ENCODE measurements at places on chromosomes 16 and 17.

DNA sequence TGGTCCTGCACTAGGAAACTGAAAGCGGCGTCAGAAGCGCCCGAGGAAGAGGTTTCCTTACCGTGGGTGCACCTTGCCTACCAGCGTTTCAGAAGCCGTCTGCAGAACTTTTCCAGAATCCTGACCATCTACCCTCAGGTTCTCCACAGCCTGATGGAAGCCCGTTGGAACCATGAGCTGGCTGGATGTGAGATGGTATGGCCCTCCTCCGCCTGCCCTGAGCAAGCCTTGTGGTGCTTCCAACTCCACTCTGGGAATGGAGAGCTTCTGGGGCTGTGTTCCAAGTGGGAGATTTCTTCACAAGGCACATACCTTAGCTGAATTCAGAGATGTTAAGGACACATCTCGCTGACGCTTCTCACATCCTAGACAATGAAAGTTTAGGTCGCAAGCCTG lies 51.8 kb upstream of the ENDOV start:
- DNase-seq = no peak

DNA sequence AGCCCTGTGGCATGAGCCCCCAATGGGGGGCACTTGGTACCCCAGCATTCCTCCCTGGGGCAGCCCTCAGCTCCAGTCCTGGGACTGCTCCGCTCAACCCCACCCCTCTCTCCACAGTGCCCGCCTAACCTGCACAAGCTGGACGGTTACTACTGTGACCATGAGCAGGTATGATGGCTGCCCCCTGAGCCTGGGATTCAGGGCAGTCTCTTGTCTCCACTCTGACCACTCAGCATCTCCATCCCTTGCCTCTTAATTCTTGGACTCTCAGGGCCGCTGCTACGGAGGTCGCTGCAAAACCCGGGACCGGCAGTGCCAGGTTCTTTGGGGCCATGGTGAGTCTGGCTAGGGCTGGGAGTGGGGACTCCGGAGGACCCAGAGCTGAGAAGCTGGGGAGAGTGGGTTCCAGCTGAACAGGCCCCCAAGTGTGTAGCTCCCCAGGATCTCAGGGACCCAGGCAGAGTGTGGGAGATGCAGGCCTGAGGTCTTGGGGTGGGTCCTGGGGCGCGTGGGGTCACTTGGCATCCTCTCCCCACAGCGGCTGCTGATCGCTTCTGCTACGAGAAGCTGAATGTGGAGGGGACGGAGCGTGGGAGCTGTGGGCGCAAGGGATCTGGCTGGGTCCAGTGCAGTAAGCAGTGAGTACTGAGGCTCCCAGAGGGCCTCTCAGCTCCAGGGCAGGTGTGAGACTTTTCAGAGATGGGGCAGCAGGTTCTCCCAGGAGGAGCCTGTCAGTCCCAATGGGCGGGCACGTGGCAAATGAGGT lies 18.0 kb downstream of the ADAM11 start:
- DNase-seq = no peak

DNA sequence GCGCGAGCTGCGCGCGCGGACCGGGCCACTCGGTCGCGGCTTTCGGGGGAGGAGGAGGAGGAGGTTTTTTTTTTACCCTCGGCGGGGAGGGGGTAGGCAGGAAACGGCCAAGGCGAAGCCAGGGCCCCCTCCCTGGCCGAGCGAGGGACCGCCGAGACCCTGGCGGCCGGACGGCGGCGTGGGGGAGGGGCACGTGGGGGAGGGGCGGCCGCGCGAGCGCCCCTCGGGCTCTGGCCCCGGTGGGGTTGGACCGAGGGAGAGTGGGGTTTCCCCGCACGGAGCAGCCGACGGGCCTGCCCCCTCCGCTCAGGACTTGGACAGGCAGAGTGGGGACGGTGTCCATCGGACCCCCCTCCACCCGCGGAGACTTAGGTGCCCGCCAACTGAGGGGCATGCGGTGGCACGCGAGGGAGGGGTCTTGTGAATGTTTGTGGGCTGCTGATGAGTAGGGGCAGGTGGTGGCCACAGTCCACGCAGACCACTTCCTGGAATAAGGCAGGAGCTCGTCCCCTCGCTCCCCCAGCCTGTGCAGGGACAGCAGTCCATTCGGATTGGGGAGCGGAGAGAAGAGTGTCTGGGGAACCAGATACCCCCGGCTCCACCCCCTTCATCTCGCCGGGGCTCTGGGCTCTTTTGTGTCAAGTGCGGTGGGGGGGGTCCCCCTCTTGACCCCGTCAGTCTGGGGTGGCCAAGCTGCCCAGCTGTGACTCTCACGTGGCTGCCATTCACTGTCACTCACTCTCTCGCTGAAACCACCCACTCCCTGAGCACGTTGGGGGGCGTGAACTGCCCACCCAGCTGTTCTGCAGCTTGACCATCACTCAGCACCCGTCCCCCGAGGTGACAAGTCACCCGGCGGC lies 3.0 kb upstream of the CHD3 start:
- DNase-seq = peak; percentile 24

GRCh38 chr17:80123791-80124190 lies 22.4 kb downstream of the GAA start:
- no peak for DNase-seq

DNA sequence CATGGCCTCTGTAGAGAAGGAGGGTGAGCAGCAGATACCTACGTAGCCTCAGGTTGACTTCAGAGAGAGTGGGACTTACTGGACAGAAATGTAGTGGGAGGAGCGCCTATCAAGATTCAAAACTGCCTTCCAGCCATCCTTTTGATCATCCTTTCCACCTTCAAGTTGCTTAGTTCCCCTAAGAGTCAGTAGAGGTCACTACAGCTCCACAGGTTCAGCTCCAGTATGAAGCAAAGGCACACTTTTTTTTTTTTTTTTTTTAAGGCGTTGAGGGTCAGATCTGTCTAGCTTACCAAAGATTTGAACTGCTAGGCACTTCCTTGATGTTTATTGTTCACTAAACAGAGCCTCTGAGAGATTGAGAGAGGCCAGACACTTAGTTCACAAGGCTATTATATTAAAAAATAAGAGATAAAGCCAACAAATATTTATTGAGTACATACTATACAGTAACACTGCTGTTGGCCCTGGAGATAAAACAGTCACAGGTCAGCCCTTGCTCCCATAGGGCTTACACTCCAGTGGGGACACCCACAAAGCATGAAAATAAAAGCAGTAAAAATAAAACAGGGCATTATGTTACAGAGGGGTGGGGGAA lies 3.1 kb downstream of the RNF227 start:
- DNase-seq = peak; percentile 78

- DNase-seq = no peak
Observed at GRCh38 chr17:50818261-50818660, 17.1 kb upstream of the WFIKKN2 start.

DNA sequence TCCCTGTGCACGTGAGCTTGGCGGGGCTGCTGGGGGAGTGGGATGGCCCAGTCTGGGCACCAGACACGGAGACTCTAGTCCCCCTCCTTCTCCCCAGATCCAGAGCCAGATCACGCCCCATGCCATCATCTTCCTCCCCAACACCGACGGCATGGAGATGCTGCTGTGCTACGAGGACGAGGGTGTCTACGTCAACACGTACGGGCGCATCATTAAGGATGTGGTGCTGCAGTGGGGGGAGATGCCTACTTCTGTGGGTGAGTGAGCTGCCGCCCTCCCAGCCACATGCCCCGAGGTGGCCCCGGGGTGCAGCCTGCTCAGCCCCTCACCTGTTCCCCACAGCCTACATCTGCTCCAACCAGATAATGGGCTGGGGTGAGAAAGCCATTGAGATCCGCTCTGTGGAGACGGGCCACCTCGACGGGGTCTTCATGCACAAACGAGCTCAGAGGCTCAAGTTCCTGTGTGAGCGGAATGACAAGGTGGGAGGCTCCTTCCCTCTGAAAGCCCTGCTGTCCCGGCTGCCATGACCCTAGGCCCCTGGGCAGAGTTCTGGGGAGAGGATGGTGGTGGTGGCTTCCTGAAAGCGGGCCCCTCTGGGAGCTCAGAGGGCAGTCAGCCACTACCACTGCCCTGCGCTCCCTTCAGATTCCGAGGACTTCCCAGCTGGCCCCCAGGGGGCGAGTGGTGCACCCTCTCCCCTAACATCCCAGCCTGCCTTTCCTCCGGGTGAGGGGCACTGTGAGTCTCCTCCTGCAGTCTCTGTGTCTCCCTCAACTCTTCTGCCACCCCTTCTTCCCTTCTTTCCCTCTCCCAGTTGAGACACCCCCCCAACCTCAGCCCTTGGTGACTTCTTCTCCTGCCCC lies 2.8 kb upstream of the C17orf107 start:
- no peak for DNase-seq

GRCh38 chr17:74859459-74860228 lies at the start of gene GRIN2C:
Gene GRIN2C, minus strand, starts transcription at chr17:74859885. Its CDS starts 4,793 bp downstream, at chr17:74855092.
- DNase-seq = peak; percentile 19

GRCh38 chr16:86567701-86568581 lies 1.3 kb downstream of the FOXC2 start:
- no peak for DNase-seq

DNA sequence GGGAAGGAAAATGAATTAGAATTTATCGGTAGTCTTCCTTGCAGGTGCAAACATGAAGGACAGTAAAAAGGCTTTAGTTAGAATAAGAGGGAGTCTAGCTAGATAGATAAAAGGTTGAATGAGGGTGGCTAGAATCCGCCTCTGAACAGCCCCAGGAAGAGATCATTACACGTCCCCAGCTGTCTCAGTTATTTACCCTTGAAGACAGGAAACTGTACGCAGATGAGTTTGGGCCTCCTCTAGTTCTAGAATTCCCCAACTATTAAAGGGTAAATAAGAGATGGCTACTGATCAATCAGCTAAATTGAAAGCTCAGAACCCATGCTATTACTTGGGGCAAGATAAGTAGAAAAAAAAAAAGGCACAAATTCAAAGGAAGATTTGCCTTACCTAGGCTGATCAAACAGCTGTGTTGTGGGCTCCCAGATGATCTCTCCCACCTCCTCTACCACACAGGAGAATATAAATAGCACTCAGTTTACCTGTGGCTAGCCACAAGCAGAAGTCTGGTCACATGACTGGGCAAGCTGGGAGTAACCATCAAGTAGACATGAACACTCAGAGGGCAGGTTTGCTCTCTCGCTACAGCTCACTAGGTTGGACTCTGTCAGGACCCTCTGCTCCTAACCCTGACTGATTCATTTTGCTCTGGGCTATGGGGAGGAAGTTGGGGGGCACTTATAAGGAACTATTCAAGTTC lies 17.0 kb downstream of the FAM117A start:
- peak; percentile 45 for DNase-seq

- DNase-seq = no peak
Observed at GRCh38 chr16:23505180-23505665, 5.1 kb downstream of the GGA2 start.

GRCh38 chr16:67987460-67988160 lies 7.3 kb upstream of the DPEP3 start:
- DNase-seq = no peak

DNA sequence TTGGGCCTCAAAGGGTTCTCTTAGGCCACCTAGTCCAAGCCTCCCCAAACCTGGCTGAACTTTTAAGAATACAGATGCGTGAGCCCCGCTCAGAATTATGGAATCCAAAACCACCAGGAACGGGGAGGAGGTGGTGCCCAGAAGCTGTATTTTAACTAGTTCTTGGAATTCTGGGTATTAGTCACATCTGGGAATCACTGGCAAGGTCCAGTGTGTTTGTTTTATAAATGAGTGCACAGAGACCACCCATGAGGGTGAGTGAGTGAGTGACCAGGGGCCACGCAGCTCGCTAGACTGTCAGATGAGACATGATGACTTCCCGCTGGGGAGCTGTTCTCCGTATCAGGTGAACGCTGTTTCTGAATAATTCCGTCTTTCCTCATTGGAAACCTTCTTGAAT lies 14.2 kb downstream of the KLHL36 start:
- DNase-seq = no peak

- no peak for DNase-seq
Observed at GRCh38 chr16:67490335-67491096, 7.2 kb upstream of the AGRP start.

Measured in CD4-positive, alpha-beta T cell treated with Interleukin-15 for 4 hours (primary cell).